ENCODE measurements at places on chromosomes 11 and 22. TPM values are rescaled to one million over a fixed set of nuclear protein-coding genes. Genes with fewer than 3 reads are reported as not detected.

The MAJIN gene
- polyA plus RNA-seq = not detected

GRCh38 chr11:2963112-2963754 is 28.9 kb downstream of the NAP1L4 start:
- peaks cover 7% of the 10 kb centered on the region for H3K4me1 ChIP-seq
- no peak for DNase-seq
- no peaks in the 10 kb centered on the region for H3K27me3 ChIP-seq
- H3K27ac ChIP-seq = no peak overlapping the region
- H3K36me3 ChIP-seq = peaks cover 42% of the 10 kb centered on the region

GRCh38 chr11:66639066-66639813 is 737 bp downstream of the RBM4 start:
- DNase-seq = peak; percentile 29
- no peaks in the 10 kb centered on the region for H3K27me3 ChIP-seq
- peaks cover 78% of the 10 kb centered on the region for H3K4me1 ChIP-seq
- H3K27ac ChIP-seq = peak overlapping the region; percentile 97

DNA sequence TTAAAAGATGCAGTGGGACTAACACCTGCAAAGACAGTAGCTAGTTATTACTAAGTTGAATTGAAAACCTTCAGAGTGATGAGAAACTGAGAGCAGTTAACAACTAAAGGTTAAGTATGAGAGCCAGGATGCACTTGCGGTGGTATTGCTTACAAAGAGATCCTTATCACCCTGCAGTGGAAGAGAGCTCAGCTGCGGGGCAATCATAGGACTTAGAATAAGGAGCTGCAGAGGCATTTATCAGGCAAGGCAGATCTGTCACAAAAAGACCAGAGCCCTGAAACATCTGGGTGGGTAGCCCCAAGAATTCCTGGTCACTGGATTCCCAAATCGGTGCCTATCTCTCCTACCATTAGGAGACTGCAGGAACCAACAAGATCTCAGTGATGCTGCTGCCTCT is 34.3 kb upstream of the CFAP300 start:
- no peaks in the 10 kb centered on the region for H3K36me3 ChIP-seq
- H3K4me3 ChIP-seq = no peak overlapping the region
- H3K27ac ChIP-seq = no peak overlapping the region

DNA sequence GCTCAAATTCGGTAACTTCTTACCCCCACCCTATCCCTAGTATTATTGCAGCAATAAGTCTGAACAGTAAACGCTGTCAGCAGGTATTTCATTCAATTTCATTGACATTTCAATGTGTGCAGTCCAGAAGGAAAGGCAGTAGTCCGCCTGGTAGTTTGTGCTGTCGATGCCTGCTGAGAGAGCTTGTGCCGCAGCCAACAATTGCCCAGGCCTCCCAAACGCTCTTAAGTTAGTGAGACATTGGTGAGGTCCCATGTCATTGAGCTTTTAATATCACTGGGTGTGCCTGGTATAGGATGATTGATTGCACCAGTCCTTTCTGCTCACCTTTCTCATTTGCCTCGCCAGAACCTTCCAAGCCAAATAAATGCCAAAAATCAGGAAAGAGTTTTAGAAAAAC is 28.1 kb downstream of the ALKBH3 start:
- no peak overlapping the region for H3K27ac ChIP-seq
- H3K4me1 ChIP-seq = peaks cover 15% of the 10 kb centered on the region
- H3K4me3 ChIP-seq = no peak overlapping the region
- H3K27me3 ChIP-seq = no peaks in the 10 kb centered on the region
- peaks cover 53% of the 10 kb centered on the region for H3K36me3 ChIP-seq

DNA sequence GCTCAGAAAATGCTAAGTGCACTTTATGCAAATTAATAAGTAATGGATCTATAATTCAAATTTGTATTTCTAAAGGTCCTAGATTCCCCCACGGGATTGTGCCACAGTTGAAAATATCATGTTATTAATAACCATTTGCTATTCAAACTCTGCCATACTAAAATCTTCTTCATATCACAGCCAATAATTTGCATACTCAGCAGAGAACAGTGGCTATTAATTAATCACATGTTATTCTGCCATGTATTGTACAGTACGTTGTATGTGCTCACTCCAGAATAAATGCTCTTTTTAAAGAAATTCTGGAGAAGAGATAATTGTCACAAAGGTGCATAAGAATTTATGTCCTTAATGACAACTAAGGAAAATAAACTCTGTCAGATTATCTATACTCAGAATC is 184.9 kb upstream of the LUZP2 start:
- DNase-seq = no peak
- peak overlapping the region; percentile 25 for H3K27ac ChIP-seq
- H3K27me3 ChIP-seq = no peaks in the 10 kb centered on the region
- no peaks in the 10 kb centered on the region for H3K36me3 ChIP-seq
- H3K4me1 ChIP-seq = no peaks in the 10 kb centered on the region

The TMEM25 gene
- polyA plus RNA-seq = 7.4 TPM

Measured in naive B cell (primary cell).